ENCODE measurements at places on chromosomes 1 and 21. TPM values are rescaled to one million over a fixed set of nuclear protein-coding genes. Genes with fewer than 3 reads are reported as not detected.

DNA sequence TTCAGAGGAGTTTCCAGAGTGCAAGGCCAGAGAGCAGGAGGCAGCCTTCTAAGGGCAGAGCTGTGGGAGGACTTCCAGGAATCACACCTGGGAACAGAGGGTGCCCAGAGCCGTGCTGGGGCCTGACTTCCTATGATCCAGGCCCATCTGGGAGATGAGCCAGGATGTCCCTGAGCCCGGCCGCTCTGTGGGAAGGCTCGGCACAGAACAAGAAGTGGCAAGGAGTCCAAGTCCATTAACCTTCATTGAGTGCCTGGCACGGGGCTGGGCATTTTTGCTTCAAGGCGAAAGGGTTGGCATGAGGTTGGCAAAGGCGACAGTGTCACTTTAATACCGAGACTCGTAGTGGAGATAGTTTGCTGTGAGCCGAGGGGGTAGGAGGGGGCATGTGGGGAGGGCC is 18.2 kb downstream of the TMEM201 start:
- no peak for DNase-seq

PLCH2 gene
- total RNA-seq = not detected

GRCh38 chr1:214466403-214467077 is 84.9 kb downstream of the PTPN14 start:
- no peak for DNase-seq

- no peak for DNase-seq
Observed at GRCh38 chr1:193265716-193266115, 79.3 kb upstream of the B3GALT2 start.

CLCA1 gene
- total RNA-seq = not detected

GRCh38 chr1:222523852-222524251 is 24.1 kb downstream of the HHIPL2 start:
- DNase-seq = no peak

GRCh38 chr1:154448331-154448811 is 43.2 kb downstream of the IL6R start:
- DNase-seq = no peak

- no peak for DNase-seq
Observed at GRCh38 chr1:85822696-85823095, 114.5 kb upstream of the ZNHIT6 start.

- DNase-seq = no peak
Observed at GRCh38 chr1:172540635-172541034, 7.7 kb downstream of the SUCO start.

DNA sequence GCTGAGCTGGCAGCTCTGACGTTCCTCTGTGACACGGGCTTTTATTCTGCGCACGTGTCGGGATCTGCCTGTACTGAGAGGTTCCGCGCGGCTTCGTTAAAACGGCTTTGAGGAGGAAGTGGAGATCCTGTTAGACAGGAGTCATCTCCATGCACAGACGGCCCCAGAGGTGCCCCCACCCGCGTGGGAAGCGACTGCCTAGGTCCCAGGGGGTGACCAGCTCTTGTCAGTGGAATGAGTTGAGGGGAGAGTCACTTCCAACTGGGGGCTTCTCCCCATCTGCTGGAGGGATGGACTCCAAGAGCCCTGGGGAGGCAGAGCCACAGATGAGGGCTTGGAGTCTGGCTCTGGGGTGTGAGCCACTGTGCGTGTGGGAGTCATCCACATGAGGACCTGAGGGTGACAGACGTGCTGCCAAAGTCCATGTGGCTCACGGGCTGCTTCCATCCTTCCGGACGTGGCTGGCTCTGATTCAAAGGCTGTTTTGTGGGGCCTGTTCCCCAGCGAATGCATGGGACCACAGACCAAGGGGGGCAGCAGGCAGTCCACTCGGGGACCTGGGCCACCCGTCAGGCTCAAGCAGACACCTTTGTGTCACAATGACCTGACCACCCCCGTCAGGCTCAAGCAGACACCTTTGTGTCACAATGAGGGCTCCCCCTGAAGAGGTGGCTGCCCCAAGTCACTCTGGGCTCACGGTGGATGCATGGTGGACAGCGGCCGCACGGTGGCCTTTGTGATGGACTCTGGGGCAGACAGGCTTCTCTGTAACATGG is 26.8 kb downstream of the PTTG1IP start:
- no peak for DNase-seq

MAP3K21 gene
- 22.9 TPM for total RNA-seq

UBL4B gene
- not detected for total RNA-seq

- DNase-seq = no peak
Observed at GRCh38 chr1:231803353-231803752, 176.8 kb downstream of the DISC1 start.

FCAMR gene
- not detected for total RNA-seq

ARHGEF16 gene
- 6.7 TPM for total RNA-seq

SGIP1 gene
- 3.7 TPM for total RNA-seq

DNA sequence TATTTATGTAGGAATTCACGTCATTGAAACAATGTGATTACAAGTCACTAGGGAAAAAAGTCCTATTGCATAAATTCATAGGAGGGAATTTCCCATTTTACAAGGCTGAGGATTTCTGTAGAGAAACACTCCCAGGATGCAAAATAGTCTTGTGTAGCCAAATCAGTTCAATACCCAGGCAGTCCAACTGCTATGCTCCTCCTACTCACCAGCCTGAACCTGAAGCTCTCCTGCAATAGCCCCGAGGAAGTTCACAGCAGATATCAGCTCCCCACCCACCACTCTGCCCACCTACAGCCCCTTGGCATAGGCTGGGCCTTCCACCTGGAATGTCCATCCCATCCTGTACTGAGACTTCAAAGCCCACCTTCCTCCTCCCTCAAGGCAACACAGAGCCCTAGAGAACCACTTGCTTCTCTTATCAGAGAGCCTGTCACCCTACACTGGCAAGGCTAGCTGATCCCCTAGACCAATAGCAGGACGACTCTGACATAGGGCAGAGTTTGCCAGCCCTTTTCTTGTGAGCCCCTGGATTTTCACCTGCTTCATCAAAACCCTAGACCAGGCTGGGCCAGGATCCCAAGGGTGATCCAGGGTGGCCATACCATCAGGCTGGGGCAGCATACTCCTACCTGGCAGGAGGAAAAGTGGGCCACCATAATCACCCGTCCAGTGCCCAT is 1.5 kb downstream of the LSS start:
- no peak for DNase-seq

GRCh38 chr1:183635099-183635605 is 431 bp downstream of the ARPC5 start:
- no peak for DNase-seq
